ENCODE measurements at places on chromosomes 4 and X. TPM values are rescaled to one million over a fixed set of nuclear protein-coding genes. Genes with fewer than 3 reads are reported as not detected.
A peak's percentile ranks its signal among the peaks of the same experiment; 100 is the strongest.

DNA sequence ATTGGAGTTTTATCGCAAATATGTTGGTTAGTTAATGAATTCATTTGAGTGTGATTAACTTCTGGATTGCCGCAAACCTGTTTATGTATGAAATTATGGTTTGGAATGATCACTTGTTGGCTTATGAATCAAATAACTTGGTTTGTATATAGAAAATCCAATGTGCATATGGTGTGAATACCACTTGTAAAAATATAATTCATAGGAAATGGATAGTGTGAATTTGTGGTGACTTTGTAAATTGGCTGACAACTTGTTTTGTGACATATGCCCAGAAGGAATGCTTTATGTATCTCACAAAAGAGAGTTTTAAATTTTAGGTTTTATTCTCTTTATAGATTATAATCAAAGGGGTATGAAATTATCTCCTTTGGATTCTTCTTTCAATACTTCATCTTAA is 436.2 kb downstream of the EPHA5 start:
- DNase-seq: no peak

DNA sequence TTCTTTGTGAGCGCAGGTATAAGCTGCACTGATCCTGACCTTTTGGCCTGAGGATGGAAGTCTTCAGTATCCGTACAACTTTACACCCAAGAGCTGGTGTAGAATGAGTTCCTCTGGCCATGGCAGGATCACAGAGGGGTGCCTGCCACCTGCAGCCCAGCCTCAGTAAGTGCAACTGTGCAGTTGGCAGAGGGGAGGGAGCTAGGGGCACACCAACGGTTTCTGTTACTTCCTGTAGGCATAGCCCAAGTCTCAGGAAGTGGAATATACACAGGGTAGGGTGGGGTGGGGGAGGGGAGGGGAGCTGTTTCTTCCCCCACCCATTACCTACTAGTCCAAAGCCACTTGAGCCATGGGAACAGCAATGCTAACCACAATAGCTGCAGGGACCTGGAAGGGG is 85.4 kb upstream of the GBA3 start:
- DNase-seq: peak; percentile 42

- peak; percentile 40 for DNase-seq
Observed at GRCh38 chr4:145731028-145731427, 51.1 kb downstream of the C4orf51 start.

DNA sequence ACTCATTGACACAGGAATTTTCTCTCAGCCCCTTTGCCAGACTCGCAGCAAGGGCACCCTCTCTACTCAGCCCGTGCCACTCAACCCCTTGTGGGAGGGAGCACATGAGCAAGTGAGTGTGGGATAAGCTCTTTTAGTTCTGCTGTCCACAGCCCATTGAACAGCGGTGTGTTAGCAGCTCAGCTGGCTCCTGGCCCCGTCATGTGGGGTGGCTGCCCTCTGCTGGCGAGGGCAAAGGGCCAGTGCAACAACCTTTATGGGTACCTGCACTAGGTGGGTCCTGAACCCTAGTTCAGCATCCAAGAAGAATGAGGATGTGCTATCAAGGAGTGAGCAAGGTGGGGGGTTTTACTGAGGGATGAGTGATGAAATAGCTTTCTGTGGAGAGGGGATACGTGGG is 85.0 kb upstream of the ZNF81 start:
- peak; percentile 19 for DNase-seq

ANXA3 gene
- total RNA-seq: 27.4 TPM

DNA sequence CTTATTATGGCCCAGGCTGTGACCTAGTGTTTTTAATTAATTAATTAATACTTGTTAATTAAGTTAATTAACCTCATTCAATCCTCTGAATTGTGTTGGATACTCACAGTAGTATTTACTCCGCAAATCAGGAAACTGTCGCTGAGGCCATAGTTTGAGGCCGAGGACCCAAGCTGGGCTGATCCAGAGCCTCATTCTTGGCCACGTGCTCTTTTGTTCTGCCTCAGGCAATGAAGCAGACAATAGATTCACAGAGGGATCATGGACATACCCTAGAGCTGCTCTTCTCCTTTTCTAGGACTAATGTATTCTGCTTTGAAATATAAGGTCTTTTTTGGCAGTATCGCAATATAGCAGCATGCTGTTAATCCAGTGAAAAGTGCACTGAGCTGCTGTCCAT is 24.0 kb upstream of the SNCA start:
- no peak for DNase-seq

SYTL5 gene
- total RNA-seq: 10.4 TPM
